ENCODE measurements at places on chromosomes 2 and 18.

- no peak for DNase-seq
Observed at GRCh38 chr18:47574966-47575365, 323.5 kb upstream of the SKOR2 start.

GRCh38 chr2:218570850-218571249 lies 2.2 kb downstream of the CNOT9 start:
- DNase-seq = no peak

- no peak for DNase-seq
Observed at GRCh38 chr2:240711296-240711695, 19.6 kb downstream of the AQP12A start.

GRCh38 chr2:215358891-215359575 lies 47.2 kb downstream of the ATIC start:
- DNase-seq = no peak

GRCh38 chr2:55152475-55153412 lies 79.3 kb downstream of the CLHC1 start:
- DNase-seq = no peak

DNA sequence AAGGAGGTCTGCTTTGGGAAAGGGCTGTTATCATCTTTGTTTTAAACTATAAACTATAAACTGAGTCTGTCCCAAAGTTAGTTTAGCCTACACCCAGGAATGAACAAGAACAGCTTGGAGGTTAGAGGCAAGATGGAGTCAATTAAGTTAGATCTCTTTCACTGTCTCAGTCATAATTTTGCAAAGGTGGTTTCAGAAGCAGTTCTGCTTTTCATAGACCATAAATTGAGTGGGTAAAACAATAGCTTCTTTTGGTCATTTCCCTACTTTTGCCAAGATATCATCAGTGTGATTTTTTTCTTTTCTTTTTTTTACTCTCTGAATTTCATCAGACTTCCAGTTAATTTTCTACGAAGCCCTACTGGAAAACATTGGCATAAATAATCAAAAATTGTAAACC lies 117.0 kb downstream of the AP1S3 start:
- no peak for DNase-seq

DNA sequence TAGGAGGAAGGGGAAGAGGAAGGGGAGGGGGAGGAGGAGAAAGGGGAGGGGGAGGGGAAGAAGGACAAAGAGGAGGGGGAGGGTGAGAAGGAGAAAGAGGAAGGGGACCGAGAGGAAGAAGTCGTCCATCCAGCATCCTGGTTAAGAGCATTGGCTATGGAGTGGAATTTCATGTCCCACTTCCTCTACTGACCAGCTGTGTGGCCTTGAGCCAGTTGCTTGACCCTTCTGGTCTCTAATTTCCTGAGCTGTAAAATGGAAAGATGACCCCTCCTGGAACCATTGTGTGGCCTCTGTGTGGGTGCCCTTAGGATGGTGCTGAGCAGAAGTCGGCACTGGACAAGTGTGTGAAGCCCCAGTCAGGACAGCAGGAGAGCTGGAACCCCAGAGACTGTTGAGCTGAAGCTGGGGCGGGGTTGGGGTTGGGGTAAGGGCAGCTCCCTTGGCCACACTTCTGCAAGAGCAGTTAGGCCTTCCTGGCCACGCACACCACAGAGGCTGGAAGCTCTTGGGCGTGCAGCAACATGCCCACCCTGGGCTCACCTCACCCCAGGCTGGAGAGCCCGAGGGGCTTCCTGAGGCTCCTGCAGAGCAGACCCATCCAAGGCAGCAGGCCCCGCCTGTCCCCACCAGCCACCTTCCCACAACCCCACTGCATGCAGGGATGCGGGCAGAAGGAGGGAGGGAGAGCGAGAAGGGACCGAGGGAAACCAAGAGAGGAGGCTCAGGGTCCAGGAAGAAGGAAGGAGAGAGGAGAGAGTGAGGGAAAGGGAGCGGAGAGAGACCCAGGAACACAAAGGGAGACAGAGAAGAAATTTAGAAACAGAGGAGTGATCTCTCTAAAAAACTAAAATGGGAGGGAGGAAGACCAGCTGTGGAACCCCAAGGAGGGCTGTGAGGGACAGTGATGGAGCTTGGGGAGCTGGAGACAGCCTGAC lies 16.2 kb downstream of the ADRA2B start:
- DNase-seq = no peak

DNA sequence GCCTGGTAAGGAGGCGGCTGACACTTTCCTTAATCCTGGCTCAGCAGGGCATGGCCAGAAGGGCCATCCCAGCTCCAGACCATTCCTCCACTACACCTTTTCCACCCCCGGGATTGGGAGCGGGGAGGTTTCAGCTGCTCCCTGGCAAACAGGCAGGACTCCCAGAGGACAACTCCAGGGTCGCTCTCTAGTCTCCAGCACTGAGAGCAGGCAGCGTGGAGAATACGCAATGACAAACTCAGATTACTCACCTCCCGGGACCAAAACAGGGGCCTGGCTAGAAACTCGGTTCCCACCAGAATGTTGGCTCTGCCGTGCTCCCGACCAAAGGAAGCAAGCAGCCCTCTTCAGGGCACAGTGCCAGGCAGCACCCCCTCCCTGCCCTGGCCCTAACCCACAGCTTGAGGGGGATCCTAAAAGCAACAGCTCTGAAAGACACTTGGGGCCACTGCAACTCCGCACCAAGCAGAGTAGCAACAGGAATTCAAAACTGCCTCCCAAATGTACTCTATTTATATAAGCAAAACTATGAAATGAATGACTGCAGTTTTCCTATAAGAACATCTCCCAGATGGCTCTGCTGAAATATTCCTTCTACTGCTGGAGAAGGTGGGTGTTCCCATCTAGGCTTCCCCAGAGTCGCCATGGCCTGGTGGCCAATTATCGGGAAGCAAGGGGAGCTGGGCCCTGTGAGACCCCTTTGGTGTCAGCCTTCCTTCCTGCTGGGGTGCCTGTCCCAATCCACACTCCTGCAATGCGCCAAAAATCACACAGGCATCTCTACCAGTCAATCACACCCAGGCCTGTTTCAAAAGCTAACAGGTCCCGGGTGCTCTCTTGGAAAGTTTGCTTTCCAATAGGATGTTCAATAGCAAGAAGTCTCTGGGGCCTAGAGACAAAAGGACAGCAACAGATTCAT lies 61.2 kb upstream of the POMC start:
- no peak for DNase-seq

All from hematopoietic multipotent progenitor cell treated with erythropoietin and hydrocortisone succinate and interleukin-3 and kit ligand, for 15 days (in vitro differentiated cells).